ENCODE measurements at places on chromosomes 16 and 17.

- DNase-seq = no peak
Observed at GRCh38 chr17:39979893-39980350, 685 bp upstream of the PSMD3 start.

DNA sequence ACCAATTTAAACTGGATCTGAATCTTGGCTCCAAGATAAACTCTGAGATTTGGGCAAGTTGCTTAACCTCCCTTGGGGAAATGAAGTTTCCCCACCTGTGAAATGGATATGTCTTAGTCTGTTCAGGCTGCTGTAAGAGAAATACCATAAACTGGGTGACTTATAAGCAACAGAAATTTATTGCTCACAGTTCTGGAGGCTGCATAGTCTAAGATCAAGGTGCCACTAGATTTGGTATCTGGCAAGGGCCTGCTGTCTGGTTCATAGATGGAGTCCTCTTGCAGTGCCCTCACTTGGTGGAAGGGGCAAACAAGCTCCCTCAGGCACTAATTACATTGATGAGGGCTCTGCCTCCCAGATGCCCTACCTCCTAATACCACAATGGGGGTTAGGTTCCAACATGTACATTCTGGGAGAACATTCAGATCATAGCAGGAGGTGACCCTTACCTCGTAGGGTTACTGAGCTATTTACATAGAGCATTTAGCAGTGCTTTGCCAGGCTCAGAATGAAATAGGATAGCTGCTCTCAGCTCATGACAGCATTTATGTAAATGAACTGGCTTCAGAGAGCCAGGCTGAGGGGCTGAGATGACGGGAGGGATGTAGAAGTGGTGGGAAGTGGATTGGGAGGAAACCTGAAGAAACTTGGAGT lies 83.9 kb downstream of the SPECC1 start:
- no peak for DNase-seq

DNA sequence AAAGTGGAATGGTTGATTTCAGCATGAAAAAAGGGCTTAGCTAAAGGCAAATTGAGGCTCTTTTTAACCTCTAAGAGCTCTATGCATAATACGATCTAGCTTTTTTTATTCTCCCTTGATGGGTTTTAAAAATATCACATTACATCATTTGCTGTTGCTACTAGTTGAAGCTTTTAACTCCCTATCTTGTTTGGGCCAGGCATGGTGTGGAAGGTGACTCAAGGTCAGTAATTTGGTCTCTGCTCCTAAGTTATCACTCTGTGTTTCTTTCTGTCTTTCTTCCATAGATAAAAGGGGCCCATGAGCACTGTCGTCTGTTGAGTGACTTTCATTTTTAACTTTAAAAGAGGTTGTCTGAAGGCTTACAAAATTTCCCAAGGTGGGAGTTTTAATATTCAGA lies 58.1 kb upstream of the GOT2 start:
- DNase-seq = no peak

- DNase-seq = no peak
Observed at GRCh38 chr17:68657166-68657565, 56.0 kb upstream of the FAM20A start.

- DNase-seq = no peak
Observed at GRCh38 chr17:66604376-66604775, 230.5 kb upstream of the CACNG5 start.

DNA sequence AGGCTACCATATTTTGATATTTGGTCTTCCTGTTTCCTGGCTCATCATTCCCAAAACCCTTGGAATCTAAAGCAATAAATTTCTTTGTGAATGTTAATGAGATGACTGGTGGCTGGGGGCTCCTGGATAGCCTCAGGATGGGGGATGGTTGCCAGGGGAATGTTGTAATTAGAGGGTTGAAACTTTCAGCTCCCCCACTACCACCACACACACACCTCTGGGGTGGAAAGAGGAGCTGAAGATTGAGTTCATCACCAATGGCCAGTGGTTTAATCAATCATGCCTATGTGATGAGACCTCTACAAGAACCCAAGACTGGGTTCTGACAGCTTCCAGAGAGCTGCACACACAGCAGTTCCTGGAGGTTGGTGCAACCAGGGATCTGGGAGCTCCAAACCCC lies 59.1 kb downstream of the HS3ST3A1 start:
- DNase-seq = no peak

DNA sequence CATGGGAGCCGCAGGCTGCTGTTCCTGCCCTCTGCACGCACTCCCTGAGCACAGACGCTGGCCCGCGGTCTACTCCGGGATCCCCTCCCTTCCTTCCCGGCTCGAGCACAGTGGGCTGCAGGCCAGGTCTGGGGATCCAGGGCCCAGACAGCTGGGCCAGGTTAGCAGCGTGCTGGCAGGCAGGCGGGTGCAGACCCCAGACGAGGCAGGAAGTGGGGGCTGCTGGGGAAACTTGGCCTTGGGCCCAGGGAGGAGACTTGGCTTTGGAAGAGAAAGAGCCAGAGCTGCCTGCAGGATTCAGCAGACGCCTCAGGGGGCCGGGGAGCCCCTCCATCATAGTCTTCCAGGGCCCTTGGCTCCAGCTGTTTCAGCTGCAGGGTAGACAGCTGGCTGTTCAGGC lies 30.2 kb upstream of the ABCC3 start:
- DNase-seq = no peak

DNA sequence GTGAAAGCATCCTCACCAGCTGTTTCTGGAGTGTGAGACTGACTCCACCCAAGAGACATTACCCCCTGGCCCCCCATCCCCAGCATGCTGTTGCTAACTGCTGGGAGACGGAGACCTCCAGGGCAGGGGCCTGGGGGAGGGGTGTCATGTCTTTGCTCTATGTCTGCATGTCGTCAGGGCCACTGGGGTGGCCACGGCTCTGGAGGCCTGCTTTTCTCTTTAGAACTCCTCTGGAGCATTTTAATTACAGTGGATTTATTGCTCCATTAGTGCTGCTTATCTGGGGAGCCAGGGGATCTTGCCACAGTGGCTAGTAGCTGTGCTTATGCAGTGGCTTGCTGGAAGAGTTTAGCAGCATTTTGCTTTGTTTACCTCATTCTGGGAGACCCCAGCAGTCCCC lies 32.3 kb downstream of the CLEC16A start:
- DNase-seq = no peak

Measured in stimulated activated CD4-positive, alpha-beta T cell treated with anti-CD3 and anti-CD28 coated beads, TNF-alpha, amount 100 ng/mL, for 4 hours (primary cell).